ENCODE measurements at places on chromosomes 13 and 19.

GRCh38 chr19:17686592-17687024 lies 1.5 kb downstream of the UNC13A start:
- no peak for DNase-seq

DNA sequence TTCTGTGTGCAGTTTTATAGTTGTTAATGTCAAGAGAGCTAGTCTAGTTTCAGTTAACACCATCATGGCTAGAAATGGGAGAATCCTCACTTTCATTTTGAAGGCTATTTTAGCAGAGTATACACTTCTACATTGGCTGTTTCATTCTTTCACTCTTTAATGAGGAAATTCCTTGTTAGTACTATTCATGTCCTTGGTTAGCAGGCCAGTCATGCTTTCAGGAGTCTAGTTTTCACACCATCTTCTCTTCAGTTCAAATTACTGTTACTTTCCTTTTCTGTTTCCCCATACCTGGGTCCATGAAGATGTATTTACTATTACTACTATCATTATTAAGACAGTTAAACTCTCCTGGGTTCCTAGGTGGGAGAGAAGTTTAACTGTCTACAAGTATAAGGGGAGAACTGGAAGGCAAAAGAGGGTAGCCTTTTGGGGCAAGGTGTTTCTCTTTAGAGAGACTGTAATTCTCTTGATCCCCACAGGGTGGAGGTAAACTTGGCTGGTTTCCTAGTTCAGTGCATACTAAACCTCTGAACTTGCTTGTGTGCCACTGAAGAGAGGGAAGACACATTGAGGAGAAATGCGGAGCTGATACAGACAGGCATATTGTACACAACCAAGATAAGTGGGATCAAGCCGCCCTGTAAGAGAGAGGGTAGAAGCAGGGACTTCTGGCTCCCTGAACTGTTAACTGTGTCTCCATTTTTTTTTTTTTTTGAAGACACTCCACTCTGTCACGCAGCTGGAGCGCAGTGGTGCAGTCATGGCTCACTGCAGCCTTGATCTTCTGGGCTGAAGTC lies 41.3 kb upstream of the IGFL4 start:
- DNase-seq: peak; percentile 59

- DNase-seq: no peak
These were observed 46.8 kb upstream of the SPACA7 start for GRCh38 chr13:112329376-112329775.

- no peak for DNase-seq
These were observed 225.2 kb downstream of the FOXO1 start for GRCh38 chr13:40440990-40441820.

GRCh38 chr13:93199856-93200255 lies 26.8 kb upstream of the GPC6 start:
- DNase-seq: no peak

- no peak for DNase-seq
These were observed 33.0 kb downstream of the GPX4 start for GRCh38 chr19:1136621-1137317.

DNA sequence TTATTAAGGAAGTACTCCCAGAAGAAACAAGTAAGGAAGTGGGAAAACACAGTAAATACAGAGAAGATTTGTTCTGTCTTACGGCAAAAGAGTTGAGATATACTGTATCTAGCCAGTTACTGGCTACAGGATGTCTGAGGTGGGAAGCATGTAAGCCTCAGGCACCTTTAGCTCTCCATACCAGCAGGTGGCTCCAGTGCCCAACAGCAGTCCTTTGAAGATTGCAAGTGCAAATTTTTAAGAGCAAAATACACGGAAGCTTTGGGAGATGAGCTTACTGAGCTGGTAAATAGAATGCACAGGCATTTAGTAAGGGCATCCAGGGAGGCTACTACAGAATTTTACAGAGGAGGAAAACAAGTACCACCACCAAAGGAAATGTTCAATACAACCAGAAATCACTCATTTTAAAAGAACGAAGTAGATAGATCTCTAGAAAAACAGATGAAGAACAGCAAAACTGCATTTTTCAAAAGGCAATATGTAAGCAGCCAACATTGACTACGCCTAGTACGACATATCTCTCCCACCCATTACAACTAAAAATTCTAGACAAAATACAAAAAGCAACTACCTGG lies 57.9 kb upstream of the VSTM2B start:
- DNase-seq: no peak

DNA sequence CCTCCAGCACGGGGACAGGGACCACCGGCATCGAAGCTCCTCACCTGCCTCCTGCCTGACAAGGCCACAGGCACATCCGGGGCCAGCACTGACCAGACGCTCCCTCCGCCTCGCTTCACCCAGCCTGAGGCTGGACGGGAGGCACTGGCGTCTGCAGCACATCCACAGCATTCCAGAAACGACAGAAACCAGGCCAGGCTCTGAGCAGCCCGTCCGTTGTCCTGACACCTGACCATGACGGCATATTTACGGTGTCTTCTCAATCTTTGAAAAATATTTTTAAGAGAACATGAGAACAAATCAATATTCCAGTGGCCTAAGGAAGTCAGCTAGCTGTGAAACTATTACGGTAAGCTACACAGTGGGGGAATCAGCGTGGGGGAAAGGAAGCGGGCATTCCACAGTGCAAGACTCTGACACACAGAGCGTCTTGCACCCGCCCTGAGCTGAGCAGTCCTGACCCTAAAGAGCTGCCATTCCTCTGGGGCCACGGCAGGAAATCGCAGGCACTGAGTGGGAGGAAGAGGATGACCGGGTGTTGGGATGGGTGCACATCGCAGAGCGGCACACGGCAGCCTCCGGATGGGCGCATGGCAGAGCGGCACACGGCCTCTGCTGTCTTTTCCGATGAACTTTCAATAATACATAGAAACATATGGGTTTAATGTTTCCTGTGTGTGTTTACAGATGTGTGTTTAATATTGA lies 26.8 kb downstream of the RASA3 start:
- DNase-seq: no peak

DNA sequence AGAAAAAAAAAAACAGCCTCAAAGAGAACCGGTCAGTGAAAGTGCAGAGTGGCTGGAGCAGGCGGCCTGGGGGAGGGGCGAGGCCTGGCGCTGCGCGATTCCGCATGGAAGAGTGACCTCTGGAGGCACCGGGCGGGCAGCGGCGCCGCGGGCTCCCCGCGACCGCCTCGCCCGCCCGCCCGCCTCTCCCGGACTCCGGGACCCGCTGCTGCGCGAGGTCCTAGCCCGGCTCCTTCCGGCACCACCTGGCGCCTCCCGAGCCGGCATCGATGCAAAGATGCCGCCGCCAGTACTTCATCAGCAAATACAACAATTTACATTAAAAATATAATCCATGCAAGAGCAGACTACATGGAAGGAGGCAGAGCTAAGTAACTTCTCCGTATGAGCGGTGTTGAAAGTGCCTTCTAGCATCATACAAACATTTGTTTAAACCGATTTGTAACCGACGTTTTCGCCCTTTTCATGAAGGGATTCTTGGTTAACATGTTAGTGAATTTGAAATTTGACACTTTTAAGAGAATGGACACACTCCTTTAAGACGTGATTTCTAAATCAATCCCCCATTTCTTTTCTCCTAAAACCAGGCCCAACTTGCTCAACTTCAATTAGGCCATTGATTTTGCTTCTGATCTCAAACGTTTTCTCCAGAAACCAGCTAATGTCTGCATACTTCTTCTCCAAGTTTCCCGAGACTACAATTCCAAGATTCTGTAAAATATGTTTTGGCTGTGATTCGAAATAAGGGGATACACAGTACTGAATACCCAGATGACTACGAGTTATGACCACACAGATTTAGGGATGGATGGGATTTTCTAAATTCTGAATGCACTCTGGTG lies 2.1 kb downstream of the EFNB2 start:
- peak; percentile 38 for DNase-seq

GRCh38 chr13:51740698-51741097 lies 63.3 kb downstream of the DHRS12 start:
- no peak for DNase-seq

DNA sequence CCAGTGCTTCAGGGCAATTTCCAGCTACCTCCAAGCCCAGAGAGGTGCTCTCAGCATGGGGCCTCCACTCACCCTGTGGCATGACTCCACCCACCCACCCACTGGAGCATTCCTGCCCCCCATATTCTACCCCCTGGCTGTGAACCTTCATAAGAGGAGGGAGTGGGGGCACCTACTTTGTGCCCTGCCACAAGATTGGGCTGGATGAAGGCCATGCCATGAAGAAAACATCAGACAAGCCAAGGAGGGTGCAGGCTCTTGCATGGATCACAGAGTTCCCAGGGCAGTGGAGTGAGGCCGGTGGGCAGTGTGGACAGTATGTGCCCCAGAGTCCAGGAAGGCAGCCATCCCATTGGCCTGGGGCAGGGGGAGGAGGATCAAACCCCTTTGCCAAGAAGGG lies 97.8 kb downstream of the UQCRFS1 start:
- no peak for DNase-seq

DNA sequence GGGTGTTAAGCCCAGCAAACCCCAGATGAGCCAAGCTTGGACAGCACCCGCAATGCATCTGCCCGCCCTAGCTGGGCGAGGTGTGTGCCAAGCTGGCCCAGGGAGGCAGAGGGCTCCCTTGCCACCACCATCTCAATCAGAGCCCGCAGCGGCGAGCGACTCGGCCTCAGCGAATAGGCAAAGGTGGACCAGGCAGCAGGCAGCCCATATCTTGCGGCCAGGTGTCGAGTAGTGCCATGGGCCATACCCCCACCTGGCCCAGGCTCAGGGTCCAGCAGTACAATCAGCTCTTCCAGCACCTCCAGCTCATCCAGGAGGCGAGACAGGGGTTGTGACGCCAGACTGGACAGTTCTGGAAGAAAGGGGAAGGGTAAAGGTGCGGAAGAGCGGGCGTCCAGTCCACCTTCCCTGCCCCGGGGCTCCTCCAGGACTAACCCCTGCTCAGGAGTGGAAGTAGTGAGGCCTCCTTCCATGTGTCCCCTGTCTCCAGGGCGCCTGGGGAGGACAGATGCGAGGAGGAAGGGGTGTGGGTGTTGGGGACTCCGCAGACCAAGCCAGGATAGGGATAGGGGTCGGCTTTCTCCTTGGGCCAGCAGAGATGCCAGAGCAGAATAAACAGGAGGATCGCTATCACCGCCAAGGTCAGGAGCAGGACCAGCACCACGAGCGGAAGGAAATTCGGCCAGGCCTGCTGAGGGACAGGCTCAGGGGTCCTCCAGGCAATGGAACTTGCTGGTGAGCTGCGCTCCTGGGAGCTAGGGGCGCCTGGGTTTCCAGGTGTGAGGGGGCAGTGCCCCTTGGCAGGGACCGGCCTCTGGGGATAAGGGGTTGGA lies 2.8 kb downstream of the IGFLR1 start:
- DNase-seq: no peak

DNA sequence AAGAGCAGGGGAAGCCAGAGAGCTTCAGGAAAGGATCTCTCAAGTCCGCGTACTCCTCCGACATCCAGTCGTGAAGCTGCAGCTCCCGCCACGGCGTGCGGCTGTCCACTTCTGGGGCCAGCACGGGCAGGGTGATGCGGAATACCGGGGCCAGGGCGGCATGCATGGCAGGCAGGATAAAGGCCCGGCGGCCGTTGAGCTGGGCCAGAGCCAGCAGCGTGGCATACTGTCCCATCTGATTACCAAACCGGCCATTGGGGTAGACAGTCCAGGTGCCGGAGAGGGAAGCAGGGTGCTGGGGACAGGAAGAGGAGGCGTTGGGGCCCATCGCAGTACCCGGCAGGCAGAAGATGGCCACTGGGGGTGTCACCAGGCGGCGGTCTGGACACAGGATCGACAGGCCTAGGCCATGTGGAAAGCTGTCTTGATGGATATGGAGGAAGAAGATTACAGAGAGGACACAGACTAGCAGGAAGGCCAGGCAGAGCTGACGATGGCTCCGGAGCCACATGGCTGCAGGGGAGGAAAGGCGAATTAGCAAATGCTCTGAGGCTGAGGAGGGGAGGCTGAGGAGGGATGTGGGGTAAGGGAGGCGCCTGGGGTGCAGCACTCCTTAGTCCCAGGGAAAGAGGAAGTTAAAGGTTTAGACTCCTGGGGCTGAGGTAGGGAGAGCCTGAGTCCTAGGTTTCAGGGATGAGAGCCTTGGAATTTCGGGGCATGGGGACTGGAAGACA lies 1.5 kb downstream of the FUT1 start:
- no peak for DNase-seq

DNA sequence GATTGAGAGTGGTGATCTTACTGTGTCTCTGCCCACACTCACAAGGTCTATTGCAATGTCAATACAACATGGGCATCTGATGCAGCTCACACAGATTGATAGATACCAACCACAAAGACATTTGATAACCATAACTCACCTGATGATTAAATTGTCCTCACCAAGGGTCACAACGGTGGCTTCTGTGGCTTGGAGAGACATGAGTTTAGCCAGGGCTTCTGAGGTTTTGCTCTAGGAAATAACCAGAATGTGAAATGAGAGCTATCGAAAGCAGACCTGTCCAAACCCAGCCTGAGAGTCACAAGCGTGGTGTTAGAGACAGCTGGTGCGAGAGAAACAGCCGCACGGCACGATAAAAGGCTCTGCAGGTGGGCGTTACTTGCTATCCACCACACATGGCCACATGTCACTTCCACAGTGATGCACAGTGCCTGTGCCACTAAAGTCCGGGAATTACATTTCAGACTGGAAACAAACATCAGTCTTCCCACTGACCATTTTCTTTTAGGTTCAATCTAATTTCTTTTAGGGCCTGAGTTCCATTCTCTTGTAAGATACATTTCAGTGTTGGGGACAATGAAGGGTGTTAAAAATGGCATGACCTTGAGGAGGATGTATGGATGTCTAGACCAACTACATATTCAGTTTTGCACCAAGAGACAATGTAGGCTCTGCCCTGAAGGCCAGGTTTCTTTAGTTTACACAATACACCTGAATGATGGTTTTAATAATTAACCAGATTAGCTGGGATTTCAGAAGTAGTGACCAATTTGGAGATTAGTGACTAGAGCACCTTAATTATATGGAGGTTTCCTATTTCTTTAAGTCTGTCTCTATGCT lies 53.7 kb downstream of the ATP7B start:
- no peak for DNase-seq

DNA sequence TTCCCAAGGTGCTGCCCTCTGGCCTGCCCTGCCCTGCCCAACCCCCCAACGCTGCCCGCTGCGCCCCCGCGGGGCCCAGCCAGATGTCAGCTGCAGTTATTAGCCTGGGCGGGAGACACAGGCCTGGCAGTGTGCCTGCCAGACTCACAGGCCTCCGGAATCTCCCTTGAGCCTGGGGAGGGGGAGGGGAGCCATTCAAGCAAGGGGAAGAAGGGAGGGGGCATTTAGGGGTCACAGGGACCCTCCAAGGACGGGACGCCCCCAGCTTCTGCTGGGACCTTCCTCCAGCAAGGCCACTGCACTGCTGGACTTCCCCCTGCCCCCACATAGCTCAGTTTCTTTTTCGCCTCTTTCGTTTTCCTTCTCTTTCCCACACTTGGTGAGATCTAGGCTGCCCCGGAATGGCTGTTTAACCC lies 2.6 kb upstream of the JUNB start:
- DNase-seq: no peak

DNA sequence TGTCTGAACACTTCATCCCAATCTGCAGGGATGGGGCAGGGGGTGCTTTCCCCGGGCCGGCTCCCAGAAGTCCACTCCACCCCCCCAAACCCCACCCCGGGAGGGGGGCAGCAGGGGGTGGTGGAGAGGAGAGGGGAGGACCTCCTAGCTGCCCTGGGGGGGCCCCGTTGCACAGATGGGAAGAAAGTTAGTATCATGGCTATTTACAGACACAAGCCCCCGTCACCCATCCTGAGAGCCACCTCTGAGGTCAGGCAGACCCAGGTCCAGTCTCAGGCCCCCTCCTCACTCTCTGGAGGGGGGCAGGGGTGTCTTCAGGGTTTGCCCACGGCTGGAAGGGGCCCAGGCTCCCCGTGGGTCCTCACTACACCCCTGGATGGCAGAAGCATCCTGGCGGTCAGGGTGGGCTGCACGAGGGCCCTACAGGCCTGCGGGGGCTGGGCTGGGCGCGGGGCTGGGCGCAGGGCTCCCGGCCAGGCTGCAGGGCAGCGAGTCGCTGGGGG lies 5.8 kb upstream of the REXO1 start:
- no peak for DNase-seq

Measured in HTR-8/SVneo (cell line).